ENCODE measurements at places on chromosomes 1 and 21.
A peak's percentile ranks its signal among the peaks of the same experiment; 100 is the strongest.

DNA sequence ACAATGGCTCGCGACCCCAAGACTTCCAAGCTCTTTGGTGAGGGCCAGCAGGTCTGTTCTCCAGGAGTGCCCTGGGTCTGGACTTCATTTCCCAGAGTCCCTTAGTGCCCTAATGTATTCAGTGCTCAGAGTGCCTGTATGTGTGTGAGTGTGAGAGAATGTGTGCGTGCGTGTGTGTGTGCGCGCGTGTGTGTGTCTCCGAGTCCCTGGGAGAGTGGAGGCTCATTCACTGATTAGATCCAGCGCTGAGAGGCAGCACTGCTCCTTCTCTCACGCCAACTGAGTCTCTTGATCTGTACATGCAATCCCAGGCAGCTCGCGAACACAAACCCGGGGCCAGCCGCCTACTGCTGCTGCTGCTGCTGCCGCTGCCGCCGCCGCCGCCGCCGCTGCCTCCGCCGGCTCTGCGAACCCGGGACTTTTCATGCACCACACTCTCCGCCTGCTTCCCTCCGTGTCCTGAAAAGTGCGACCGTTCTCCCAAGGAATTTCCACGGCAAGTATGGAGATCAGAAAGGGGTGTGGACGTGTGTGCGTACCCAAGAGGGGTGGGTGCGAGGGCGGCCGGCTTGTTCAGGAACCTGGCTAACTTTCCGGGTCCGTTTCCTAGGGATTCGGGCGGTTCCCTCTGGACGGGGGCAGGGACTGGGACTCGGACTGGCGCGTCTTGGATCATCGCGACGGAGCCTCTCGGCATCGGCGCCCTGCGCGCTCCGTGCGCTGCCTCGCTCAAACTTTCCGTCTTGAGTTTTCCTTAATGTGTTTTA is at the start of gene RNF220:
Gene RNF220, plus strand, starts transcription at position 225 of the 767 bp plus-strand sequence.
- peak; percentile 76 for DNase-seq

- DNase-seq = no peak
These were observed 97.7 kb downstream of the AJAP1 start for GRCh38 chr1:4752059-4752458.

- DNase-seq = no peak
These were observed 151.0 kb upstream of the C1orf87 start for GRCh38 chr1:60224523-60224922.

GRCh38 chr1:18965206-18966173 is 9.0 kb upstream of the IFFO2 start:
- no peak for DNase-seq

GRCh38 chr1:226104671-226105121 is 42.2 kb downstream of the H3-3A start:
- DNase-seq = no peak

- DNase-seq = no peak
These were observed 99.5 kb upstream of the BMP8A start for GRCh38 chr1:39391691-39392679.

- no peak for DNase-seq
These were observed 181.2 kb downstream of the OMA1 start for GRCh38 chr1:58365328-58365727.

DNA sequence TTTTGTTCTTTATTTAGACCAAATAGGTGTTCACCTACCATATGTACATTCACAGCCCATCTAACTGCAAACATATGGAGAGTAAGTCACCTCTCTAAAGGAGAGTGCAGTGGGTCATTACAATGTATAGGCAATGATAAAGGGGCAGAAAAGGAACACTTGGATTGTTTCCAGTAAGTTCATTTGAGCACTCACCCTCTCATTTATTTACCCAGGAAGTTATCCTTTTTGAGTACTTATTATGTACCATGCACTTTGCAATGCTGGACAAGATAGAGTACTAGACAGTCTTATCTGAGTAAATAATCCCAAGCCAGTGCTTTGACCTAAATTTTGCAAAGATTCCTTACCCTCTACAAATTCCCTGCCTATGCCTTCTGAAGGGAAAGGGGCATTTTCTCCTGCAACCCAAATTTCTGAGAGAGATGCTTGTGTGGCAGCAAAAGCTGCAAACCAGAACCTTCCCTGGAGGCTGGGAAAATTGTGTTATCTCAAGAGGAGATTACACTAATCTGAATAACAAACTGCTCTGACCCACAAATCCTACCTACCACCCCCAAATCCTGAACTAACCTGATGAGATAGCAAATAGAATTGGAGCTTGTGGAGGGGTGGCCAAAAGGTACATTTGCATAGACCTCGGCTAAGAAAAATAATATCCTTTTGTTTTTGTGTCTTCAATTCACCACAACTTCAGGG is 18.6 kb upstream of the RGS8 start:
- no peak for DNase-seq

- DNase-seq = peak; percentile 79
These were observed 13.8 kb downstream of the PARK7 start for GRCh38 chr1:7975212-7975865.
